Uterus (tissue), 4 donors: ENCODE measurements at places on chromosomes 7 and 10. TPM values are rescaled to one million over a fixed set of nuclear protein-coding genes. Genes with fewer than 3 reads are reported as not detected.

DNA sequence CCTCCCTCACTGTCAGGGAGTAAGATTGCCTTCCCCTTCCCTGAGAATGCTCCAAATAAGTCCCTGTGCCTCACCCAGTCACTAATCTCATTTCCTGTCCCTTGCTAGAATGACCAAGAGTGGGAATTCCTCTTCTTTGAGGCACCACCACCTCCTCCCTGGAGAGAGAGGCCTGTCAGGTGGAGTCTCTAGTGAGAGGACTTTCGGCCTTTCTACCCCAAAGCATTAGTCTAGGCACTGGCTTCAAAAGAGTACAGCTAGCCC, 145.0 kb downstream of the PTPN20 start:
- no peaks in the 10 kb centered on the region for H3K4me1 ChIP-seq
- no peak for DNase-seq
- no peak overlapping the region for H3K4me3 ChIP-seq
- H3K36me3 ChIP-seq = no peaks in the 10 kb centered on the region

GRCh38 chr10:24518981-24519597, 204.6 kb downstream of the ARHGAP21 start:
- DNase-seq = peak; percentile 53
- H3K27ac ChIP-seq = no peak overlapping the region
- H3K27me3 ChIP-seq = no peaks in the 10 kb centered on the region
- H3K4me3 ChIP-seq = no peak overlapping the region
- no peaks in the 10 kb centered on the region for H3K4me1 ChIP-seq

GRCh38 chr10:99658622-99659030, 683 bp upstream of the ENTPD7 start:
- H3K4me3 ChIP-seq = peak overlapping the region; percentile 55
- H3K27ac ChIP-seq = no peak overlapping the region
- H3K36me3 ChIP-seq = no peaks in the 10 kb centered on the region
- DNase-seq = peak; percentile 24
- H3K27me3 ChIP-seq = no peaks in the 10 kb centered on the region

GRCh38 chr7:130219871-130220270, 12.2 kb downstream of the SSMEM1 start:
- no peaks in the 10 kb centered on the region for H3K27me3 ChIP-seq
- no peaks in the 10 kb centered on the region for H3K36me3 ChIP-seq
- H3K4me3 ChIP-seq = no peak overlapping the region

GRCh38 chr7:80929619-80930018, 10.8 kb upstream of the SEMA3C start:
- H3K27ac ChIP-seq = no peak overlapping the region
- no peak overlapping the region for H3K4me3 ChIP-seq
- no peaks in the 10 kb centered on the region for H3K27me3 ChIP-seq
- no peaks in the 10 kb centered on the region for H3K4me1 ChIP-seq
- no peak for DNase-seq

DNA sequence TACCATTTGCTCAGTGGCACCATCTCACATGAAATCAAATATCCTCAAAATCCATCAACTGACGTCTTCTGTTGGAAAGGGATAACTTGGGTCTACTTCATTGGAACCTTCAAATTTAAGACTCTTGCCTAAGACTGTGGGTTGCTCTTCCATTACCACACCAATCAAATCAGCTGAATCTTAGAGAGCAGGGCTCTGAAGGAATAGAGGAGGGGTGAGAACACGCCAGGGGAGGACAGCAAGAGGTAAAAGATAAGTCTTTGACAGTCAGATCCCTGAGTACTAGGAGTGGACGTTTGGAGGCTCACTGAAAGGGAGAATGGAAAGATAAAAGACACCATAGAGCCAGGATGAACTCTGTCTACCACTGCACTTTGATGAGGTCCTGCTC, 107.5 kb downstream of the CCDC71L start:
- DNase-seq = no peak
- H3K27ac ChIP-seq = no peak overlapping the region

DNA sequence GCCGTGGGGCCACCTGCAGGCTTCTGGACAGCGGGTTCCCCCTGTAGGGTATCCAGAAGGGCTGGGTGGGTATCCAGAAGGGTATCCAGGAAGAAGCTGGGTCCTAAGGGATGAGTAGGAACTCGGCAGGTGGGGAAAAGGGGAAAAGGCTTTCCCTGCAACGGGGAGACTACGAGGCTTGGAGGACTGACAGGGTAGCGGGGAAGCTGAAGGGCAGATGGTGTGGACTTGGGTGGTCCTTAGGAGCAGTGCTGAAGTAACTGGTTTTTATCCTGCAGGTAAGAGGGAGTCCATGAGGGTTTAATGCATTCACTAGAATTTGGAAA, 525 bp downstream of the UBE2D4 start:
- H3K27me3 ChIP-seq = no peaks in the 10 kb centered on the region
- peak overlapping the region; percentile 90 for H3K27ac ChIP-seq
- peak overlapping the region; percentile 54 for H3K4me3 ChIP-seq
- no peak for DNase-seq

GRCh38 chr7:22666732-22667131, 60.3 kb upstream of the IL6 start:
- no peak overlapping the region for H3K27ac ChIP-seq
- no peaks in the 10 kb centered on the region for H3K36me3 ChIP-seq
- no peaks in the 10 kb centered on the region for H3K4me1 ChIP-seq
- no peaks in the 10 kb centered on the region for H3K27me3 ChIP-seq
- H3K4me3 ChIP-seq = no peak overlapping the region

RASSF4 gene
- total RNA-seq = 6.1 TPM

MYO1G gene
- 0.59 TPM for total RNA-seq

TFR2 gene
- 2.0 TPM for total RNA-seq

ADAM22 gene
- 87.5 TPM for total RNA-seq

PRPS1L1 gene
- total RNA-seq = not detected
